HT1080 (cell line): ENCODE measurements at places on chromosomes 4 and X.
A peak's percentile ranks its signal among the peaks of the same experiment; 100 is the strongest.

DNA sequence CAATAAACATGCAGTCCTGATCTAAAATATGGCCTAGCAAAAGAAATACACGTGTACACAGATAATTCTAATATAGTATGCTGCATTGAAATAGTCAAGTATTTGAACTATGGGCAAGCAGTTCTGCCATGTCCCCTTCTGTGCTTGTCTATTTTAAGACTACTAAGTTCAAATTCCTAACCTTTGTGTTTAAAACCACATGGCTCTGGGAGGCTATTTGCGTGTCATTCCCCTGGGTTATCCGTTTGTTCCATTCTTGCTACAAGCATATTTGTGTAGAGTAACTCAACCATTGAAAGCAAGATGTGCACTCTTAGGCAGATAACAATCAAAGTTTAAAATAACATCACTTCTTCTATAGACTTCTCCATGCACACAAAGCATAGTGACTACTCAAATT, 25.4 kb upstream of the TBC1D1 start:
- no peak for DNase-seq

DNA sequence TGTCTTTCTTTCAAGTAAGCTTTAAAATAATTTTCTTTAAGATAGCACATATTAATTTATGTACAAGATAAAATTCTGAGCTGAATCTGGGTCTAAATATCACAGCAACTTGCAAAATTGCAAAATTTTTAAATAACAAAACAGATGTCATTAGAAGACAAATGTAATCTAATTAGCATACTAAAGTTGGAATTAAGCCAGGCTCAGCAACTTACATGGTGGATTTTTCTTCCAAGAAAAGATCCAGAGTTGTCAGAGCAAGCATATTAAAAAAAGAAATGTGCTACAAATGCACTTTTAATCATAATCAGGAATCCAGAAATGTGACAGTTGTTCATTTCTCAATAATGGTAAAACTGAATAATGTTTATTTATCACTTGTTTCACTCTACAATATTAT, 906.9 kb upstream of the INTU start:
- DNase-seq = no peak

GRCh38 chr4:183940864-183941263, 35.8 kb downstream of the STOX2 start:
- no peak for DNase-seq

DNA sequence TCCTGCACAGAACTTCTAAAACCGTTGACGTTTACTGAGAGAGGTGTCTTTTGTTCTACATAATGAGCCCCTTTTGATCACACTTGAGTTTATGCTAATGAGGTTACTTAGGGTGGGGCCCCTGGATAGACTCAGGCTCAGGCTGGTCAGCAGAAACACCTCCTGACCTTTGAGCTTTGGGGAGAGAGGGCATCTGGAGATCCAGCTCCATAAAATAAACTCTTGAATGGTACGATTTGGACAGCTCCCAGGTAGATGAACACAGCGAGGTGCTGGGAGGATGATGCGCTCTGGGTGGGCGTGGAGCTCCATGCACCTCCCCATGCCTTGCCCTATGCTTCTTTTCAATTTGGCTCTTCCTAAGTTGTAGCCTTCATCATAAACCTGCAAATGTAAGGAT, 52.0 kb downstream of the ENOPH1 start:
- no peak for DNase-seq

- peak; percentile 93 for DNase-seq
Measured at GRCh38 chr4:140094438-140095420, 59.3 kb downstream of the MAML3 start.

- peak; percentile 17 for DNase-seq
Measured at GRCh38 chrX:104565791-104566680, at the start of gene IL1RAPL2. TSS of gene IL1RAPL2 (plus strand) at chrX:104566199.

DNA sequence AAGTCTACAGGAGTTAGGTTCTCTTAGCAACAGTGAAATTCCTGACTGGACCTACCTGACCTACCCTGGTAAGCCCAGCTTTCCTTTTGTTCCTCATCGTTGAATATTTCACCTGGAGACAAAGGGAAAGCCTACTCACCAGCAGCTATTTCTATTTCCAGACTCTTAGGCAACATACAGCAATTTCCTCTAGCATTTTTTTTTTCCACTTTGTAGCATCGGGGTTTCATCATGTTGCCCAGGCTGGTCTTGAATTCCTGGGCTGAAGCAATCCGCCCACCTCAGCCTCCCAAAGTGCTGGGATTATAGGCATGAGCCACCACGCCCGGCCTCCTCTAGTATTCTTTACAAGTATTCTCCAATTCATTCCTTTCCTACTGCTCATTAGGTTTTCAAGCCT, 6.8 kb upstream of the S100G start:
- peak; percentile 6 for DNase-seq

DNA sequence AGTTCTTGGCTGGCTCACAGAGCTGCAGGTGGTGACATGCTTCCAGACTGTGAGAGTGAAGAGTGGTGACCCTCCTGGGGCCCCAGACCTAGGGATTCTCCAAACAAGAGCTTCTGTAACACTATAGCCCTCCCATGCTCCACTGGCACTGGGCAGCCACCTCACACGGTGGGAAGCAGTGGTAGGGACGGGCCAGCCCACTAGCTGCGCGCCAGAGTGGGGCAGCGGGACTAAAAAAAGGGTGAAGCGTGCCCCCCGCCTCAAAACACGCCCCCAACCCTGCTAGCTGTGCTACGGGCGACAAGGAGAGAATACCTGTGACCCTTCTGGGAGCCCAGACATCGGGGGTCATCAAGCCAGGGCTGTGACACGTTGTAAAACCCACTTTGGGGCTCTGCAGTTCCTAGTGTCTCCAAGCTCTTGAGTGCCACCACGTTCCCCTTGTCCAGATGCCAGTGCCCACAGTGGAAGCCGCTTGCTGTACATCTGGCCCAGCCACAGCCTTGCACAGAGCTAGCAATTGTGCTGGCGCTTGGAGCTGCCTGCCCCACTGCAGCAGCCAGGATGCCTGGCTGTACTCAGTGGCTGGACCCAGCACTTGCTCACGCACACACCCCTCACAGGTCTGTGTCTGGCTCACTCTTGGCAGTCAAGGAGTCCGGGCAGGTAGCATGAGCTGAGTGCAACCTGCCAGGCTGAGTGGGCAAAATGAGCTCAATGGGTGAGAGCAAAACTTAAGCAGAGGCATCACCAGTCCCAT, 100.0 kb downstream of the DCAF12L2 start:
- no peak for DNase-seq

GRCh38 chr4:81905971-81906370, 434.3 kb upstream of the RASGEF1B start:
- no peak for DNase-seq

DNA sequence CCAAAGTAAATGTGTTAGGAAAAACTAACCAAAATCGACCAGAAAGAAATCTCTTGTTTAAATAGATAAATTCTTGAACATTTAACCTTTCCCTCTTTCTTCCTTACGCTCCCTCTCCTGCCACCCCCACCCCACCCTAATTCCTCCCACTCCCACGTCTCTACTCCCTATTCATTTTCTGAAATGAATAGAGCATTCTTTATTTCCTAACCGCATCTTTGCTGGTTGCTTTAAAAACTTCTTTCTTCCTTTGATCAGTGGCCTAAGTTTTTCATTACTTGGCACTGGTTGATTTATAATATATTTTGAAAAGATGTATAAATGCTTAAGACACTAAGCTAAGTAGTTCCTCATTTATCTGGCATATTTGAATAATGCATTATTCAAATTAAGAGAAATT, 33.9 kb downstream of the BMPR1B start:
- no peak for DNase-seq

DNA sequence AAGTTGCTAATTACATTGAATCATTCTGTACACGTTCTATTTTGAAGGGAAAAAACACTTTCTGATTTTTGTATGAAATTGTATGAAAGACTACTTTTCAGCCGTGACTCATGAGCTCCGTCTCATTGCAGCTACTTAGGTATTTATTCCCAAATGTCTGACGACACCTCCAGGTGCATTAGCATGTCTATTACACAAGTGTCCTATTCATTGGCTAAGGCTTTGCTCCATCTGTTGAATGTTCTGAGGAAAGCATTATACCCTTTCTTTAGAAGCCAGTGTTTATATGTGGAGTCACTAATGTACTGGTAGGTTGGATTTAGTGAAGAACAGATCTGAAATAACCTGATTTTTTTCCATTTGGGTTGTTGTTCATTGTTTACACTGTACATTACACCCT, 51.8 kb downstream of the MAP7D3 start:
- no peak for DNase-seq

DNA sequence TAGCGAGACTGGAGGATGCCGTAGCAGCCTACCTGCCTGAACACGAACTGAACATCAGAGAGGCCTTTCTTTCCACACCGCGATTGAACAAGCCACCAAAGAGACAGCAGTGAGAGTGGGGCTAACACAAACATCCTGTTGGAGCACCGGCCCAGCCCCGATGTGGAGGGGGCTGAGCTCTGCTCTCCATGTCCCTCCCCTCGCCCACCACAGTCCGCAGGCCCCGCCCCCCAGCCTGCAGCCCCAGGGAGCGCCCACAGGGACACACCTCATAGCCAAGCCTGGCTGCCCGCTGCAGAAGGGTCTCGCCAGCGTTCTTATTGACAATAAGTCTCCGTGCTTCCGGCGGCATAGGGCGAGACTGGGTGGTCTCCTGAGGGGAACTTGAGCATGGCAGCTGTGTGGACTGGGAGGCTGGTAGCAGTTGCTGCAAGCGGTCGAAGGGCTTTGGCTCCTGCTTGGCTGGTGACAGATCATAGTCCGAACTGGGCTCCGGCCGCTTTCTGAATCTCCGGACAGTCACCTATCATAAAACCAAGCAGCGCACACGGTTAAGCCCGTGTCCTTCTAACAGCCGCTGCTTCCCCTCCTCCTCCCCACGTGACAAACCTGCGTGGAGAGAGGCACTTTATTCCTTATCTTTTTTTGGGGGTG, 35.8 kb downstream of the BCOR start:
- no peak for DNase-seq

DNA sequence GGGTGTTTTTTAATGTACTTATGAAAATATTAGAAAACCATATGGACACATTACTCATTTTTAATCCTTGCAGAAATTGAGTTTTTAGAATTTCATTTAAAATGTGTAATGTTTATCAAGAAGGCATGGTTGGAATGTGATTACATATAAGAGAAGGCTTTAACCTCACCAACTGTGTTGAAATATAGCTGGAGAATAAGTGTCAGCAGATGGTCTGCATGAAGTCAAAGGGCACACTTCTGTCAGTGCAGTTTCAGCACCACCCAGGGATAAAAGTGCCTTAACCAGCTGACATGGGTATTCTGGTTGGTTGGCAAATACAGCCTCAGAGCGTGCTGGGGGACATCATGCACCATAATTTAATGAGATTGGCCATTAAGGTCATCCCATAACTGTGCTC, 21.2 kb upstream of the ANTXR2 start:
- no peak for DNase-seq

DNA sequence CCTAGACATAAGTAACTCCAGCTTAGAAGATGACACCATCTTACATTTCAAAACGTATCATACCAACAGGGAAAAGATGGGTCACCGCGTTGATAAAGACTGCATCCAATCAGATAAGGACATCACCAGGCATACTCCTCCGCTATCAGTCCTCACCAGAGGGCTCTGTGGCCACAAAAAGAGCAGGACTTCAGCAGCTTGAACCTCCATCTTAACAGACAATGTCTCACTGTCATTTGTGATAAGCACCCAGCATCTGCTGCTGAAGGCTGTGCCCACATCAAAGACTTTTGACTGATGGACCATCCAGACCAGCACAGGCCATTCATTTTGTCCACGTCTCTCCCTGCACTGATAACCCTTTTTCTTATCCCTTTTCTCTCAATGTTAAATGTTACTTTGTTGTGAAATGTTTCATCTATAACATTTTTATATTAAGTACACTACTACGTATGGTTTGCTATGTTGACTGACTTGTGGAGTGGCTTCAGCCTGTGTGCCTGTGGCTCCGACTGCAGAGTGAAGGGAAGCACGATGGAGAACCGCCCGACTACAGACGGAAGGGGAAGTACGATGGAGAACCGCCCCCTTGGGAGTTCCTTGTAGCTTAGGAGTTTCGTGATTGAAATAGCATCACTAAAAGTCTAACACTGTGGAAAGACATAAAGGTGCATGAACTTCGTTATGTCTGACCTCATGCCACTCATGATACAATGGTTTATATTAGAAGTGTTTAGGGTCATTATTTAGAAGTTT, 595.4 kb upstream of the AGA start:
- DNase-seq = no peak

GRCh38 chr4:79872738-79873137, 200.3 kb downstream of the ANTXR2 start:
- DNase-seq = no peak

GRCh38 chrX:132119821-132120515, 7.9 kb downstream of the FRMD7 start:
- DNase-seq = no peak

DNA sequence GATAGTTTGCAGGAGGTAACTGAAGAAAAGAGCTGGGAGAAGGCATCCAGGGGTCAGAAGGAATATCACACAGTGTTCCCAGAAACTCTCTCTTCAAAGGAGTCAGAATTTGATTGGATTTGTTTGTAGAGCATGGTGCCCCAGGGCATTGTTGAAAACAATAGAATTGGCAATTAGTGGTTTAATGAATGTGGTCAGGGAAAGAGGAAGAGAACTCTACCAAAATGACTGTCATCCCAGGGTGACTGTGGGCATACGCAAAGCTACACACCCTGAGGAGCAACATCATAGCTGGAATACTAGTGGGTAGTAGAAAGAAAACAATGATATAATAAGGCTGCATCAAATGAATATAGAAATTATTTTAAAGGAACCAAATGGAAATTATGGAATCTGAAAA, 21.5 kb downstream of the TNIP2 start:
- DNase-seq = no peak

DNA sequence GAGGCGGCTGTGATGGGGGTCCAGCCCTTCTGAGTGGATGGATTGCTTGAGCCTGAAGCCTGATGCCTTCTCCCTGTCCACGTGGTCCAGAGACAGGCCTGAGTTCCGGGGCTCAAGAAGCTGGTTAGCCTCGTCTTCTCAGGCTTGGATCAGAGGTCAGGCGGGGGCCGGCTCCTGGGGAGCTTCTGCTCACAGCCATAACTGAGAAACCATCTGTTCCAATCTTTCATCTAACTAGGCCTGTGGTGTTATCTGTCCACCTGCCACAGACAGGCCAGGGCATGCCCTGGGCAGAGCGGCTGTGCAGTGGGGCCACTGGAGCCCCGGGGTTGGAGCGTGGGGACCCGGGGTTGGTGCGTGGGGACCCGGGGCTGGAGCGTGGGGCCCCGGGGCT, 63.1 kb downstream of the SORCS2 start:
- DNase-seq = no peak

GRCh38 chr4:40750461-40751258, 905 bp downstream of the NSUN7 start:
- DNase-seq = no peak

DNA sequence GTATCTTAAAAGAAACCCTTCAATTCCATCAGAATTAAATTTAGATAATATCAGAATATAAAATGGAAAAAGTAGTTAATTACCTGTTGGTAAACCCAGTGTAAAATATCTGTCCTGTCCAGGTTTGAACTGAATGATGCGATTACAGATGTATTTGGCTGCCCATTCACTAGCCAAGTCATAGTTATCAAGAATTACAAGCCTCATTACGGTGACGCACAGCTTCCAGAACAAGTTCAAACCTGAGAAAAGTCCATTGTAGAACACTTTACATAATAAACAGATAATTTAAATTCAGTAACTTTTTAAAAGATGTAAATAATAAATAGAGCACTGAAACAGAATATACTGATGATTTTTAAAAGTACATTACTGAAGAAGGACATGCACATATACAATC, 4.4 kb downstream of the GNPDA2 start:
- DNase-seq = no peak

GRCh38 chr4:100129774-100130173, 60.5 kb downstream of the DDIT4L start:
- no peak for DNase-seq
